ENCODE measurements at places on chromosomes 2 and 18.
A peak's percentile ranks its signal among the peaks of the same experiment; 100 is the strongest.

DNA sequence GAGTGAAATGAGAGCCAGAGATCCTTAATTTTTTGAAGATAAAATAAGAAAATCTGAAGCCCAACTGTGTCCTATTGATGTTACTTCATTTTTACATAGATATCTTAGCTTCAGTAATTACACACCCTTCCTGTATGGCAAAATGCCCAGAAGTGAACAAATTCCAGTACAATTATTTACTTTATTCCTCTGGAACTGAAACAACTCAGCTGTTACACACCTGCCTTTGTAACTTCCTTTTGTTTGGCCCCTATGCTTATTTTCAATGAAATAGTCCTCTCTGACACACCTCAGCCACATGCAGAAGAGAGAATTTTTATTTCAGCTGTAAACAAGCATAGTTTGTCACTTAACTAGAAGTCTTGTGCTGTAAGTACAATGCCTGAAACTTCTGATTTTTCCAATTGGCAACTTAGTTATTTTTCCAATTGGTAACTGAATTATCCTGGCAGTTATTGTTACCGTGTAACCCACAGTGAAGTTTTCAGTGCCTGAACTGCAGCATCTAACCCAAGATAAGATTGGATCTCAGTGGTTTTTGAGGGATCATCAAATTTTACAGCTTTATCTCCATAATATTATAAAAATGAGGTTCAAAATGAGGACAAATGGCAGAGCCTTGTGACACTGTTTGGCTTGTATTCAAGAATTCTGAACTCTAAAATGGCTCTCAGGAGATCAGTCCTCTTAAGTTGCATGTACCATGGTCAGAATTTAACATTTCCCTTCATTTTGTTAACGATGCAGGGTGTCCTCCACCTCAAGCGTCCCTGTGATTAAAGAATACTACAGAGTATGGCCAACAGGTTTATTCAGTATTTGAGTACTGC lies 82.6 kb downstream of the PKP4 start:
- peak; percentile 30 for DNase-seq

DNA sequence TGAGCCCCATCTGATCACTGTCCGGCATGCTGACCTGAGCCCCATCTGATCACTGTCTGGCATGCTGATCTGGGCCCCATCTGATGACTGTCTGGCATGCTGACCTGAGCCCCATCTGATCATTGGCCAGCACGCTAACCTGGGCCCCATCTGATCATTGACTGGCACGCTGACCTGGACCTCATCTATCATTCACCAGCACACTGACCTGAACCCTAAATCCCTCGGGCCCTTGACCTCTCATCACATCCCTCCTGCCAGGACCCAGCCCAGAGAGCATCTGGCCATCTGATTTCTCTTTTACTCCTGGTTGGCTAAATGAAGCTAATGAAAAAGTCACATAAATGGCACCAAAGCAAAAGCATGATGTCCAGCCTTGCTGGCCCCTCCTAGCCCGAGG lies 207.1 kb downstream of the NDUFA10 start:
- DNase-seq = no peak

DNA sequence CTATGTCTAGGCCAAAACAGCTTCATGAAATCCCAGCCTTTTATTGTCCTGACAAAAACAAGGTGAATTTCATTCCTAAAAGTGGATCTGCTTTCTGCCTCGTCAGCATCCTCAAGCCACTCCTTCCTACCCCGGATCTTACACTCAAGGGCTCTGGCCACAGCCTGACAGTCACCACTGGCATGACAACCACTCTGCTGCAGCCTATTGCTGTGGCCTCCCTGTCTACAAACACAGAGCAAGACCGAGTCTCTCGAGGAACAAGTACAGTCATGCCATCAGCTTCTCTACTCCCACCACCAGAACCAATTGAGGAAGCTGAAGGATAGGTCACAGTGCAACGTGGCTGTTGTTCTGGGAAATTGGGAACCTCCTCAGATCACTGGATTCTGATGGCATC lies 106.1 kb downstream of the ICA1L start:
- no peak for DNase-seq

DNA sequence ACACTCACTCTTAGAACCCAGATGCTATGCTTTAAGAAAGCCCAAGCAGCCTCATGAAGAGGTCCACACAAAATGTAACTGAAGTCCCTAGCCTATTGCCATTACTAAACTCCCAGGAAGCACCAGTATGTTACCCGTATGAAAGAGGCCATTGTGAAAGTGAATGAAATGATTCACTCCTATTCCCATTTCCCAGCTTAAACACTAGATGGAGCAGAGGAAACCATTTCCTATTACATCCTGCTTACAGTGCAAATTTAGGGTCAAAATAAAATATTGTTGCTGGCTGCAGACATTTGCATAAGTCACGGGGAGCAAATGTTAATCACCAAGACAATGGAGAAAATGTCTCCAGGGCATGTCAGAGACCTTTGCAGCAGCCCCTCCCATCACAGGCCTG lies 989.7 kb upstream of the CRIM1 start:
- no peak for DNase-seq

DNA sequence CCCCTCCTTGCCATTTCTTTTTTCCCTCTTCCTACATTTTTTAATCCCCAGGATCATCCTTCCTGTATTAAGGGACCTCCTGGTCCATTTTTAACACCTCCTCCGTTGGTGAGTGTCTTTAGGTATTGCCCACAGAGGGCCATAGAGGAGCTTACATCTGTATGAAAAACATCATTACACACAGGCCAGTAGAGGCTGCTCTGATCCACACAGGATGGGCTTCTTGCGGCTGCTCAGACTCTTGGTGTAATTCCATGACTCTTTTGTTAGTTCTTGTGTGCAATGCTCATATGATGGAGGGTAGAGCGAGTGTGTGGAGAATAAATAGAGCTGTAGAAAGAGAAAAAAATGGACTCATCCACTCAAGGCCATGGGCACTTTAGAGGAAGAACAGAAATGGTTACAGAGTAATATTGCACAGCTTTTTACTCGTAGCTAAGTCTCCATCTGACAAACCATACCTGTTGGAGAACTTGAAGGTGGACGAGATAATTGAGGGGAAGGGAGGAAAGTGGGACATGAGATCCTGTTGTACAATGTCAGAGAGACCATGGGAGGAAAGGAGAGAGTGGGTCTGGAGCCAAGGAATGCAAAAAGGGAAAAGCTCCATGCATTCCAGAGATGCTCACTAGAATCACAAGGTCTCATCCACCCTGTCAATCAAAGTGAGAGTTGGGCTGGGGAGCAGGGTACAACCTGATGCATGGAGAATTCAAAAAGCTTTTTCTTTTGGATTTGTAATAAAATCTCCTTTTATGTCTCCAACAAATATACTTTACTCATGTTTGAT lies 129.7 kb upstream of the TNP1 start:
- DNase-seq = no peak

DNA sequence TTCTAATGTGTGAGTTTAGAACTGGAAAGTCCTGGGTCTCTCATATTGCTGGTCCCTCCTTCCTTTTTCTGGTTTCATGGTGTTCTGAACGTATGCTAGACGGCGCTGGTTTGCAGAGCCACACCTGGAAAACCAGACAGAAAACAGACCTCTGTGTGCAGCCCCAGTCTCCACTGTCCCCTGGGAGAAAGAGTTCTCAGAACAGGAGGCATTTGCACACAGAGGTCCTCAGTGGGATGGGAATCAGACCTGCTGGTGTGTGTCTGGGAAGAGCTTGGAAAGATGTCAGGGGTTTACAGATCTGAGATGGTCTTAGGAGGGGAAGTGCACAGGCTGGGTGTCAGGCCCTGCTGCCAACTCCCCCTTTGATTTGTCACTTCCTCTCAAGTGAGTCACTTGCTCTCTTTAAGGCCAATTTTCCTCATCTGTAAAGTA lies 14.9 kb upstream of the MBP start:
- no peak for DNase-seq
